Nucleus accumbens (tissue), 56 donors: ENCODE measurements at places on chromosomes 1 and 21.

- DNase-seq, result no peak
Observed at GRCh38 chr21:39005502-39005787, 177.8 kb downstream of the PSMG1 start.

DNA sequence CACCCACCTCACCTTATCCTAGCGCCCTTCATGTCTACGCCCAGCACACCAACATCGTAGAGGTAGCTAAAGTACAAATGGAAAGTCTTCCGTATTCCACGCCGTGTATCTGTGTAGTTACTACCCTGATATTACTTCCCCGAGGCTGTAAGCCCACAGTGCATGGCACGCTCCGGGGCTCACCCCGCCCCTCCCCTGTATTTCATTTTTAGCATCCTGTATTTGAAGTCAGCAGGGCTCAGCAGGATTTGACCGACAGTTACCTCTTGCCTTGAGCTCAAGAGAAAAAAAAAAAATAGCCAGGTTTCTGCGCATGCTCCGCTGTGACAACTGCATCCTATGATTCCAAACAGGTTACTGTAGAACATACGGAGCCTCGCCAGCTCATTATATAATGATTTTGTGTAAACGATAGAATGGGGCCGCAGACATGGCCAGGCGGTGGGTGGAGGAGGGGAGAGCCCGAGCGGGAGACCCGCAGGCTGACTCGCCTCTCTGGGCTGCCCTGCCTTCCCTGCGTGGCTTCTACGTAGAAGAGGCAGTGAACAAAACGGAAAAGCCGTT lies 1.3 kb downstream of the ABCG1 start:
- DNase-seq, result peak; percentile 84

GRCh38 chr1:239909898-239910297 lies 181.8 kb upstream of the FMN2 start:
- DNase-seq, result no peak

DNA sequence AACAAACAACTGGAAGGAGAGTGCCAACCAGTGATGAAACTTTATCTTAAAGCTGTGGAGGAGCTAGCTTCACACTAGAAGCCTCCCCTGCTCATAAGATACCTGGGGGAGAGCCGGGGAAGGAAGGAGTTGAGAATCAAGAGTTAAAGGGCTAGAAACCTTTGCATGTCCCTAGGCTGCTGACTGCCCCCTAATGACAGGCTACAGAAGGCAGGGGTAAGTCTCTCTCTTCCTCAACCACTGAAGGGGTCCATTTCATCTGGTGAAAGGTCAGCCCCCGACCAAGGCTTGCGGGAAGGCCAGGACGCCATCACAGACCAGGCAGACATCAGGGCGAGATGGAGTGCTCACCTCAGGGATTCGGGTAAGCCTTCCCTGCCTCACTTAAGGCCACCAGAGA lies 65.6 kb upstream of the GRHL3 start:
- no peak for DNase-seq

DNA sequence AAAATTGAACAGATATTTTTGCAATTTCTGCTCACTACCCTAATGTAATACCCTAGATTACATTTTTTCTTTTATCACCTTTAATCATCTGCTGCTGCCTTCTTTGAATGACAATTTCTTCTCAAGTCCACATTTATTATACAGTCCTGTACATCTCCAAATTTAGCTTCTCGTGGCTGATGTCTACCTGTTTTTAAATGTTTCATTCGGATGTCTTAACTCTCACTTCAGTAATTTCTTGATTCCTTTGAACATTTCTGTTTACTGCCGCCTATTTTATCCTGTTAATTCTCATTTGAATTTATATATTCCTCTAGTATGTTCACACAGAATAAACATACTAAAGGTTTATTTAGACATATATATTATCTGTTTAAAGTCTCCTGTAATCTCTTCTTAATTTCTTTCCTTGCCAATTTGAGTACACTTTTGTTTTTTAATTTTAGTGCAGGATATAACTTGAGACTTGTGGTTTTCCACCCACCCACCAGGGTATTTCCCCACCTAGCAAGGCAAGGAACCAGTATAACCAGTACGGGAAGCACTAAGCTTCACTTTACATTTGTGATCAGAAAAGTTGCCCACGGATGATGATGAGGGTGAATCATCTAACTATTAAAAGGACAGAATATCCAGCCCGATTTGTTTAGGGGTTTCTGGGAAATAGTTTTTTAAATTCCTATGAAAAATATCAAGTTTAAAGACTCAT lies 12.7 kb downstream of the INSL5 start:
- no peak for DNase-seq
